ENCODE measurements at places on chromosomes 11 and 22.

- DNase-seq = no peak
Measured at GRCh38 chr22:22683668-22684361, 39.4 kb downstream of the GGTLC2 start.

- no peak for DNase-seq
Measured at GRCh38 chr11:119087747-119088241, 3.1 kb downstream of the HMBS start.

GRCh38 chr11:61417670-61418069, 12.1 kb downstream of the CPSF7 start:
- DNase-seq = no peak

DNA sequence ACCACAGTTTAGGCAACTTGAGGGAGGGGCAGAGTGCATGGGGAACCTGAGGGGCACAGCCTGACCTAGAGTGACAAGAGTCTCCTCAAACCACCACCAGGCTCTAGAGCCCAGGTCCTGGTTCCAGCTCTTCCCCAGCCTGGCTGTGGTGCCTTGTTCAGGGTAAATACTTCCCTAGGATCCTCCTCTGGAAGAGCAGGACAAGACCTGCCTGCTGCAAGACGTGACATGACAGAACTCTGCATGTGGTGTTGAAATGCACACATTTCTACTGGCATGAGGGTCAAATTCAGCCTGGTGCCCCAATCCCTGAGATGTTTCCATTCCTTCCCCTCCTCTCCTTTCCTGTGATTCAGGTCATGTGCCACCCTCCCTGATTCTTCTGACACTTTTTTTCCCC, 3.3 kb downstream of the SEC14L2 start:
- DNase-seq = no peak

DNA sequence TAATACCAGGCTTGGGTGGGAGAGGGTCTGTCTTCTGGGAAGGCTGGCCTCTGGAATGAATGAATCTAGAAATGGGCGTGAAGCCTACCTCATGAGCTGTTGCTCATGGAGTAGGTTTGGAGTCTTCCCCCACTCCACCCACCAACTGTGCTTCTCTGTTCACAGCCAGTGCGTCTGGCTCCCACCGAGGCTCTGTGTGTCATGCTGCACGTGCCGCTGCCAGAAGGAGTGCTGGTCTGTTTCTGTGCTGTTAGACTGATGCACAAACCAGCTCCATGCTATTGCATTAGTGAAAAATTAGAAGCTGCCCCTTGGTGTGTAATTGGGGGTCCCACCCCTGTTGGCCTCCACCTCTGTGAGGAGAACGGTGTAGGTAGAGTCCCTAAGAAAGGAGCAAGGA, 132.3 kb upstream of the PARVA start:
- peak; percentile 80 for DNase-seq

DNA sequence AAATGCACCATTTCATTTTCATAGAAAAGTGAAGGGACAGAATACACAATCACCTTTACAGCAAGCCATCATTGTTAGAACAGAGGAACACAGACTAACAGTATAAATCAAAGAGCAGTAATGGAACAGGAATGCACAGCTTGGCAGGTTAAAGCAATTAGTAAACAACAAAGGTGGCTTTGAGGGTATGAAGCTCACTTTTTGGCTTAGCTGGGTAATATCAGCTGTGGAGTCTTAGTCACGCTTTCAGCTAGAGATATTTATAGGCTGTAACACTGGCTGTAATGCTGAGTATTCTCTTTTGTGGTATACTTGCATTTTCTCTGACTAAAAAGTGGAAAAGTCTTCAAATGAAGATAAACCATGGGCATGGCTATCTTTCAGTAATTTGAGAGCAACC, 1780.5 kb downstream of the LRRC4C start:
- no peak for DNase-seq

GRCh38 chr11:64306876-64307622, 1.7 kb downstream of the ESRRA start:
- DNase-seq = no peak

- no peak for DNase-seq
Measured at GRCh38 chr11:77361184-77361583, 59.7 kb upstream of the GDPD4 start.

Data from right atrium auricular region (tissue), 2 donors.